ENCODE measurements at places on chromosomes 12 and 14.

GRCh38 chr12:56688846-56689109 lies 694 bp upstream of the PTGES3 start:
- no peak for DNase-seq

GRCh38 chr14:55915456-55915855 lies 202.8 kb upstream of the PELI2 start:
- no peak for DNase-seq

- no peak for DNase-seq
Measured at GRCh38 chr14:33657476-33657875, 293.4 kb downstream of the EGLN3 start.

GRCh38 chr12:31406345-31406744 lies 80.4 kb upstream of the SINHCAF start:
- DNase-seq, result no peak

- no peak for DNase-seq
Measured at GRCh38 chr14:100132161-100132902, 27.1 kb downstream of the DEGS2 start.

- DNase-seq, result no peak
Measured at GRCh38 chr14:72753879-72754400, 140.0 kb downstream of the DPF3 start.

- DNase-seq, result no peak
Measured at GRCh38 chr14:51539571-51540037, 112.1 kb upstream of the FRMD6 start.

DNA sequence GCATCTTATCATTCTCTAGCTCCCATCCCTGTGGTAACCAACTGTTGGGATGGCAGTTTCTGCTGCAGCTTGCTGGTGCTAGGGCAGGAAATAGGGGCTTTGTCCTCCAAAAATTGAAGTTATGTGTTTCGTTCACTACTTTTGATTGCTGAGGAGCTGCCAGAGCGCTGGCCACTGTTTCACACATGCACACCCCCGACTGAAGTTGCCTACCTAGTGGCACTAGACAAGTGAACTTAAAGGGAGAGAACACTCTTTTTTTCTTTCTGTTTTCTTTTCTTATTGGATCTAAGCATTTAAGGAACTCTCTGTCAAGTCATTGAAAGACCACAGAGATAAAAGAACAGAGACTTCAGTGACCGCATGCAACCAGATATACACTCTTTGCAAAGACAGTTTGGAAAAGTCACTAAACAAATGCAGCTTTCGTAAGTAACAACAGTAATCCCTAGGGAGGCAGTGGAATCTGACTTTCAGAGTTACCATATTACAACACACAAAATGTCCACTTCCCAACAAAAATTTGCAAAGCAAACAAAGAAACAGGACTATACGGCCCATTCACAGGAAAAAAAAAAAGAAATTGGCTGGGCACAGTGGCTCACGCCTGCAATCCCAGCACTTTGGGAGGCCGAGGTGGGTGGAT lies 12.0 kb downstream of the TFCP2 start:
- no peak for DNase-seq

- DNase-seq, result no peak
Measured at GRCh38 chr14:55332654-55333570, 61.7 kb downstream of the FBXO34 start.

- no peak for DNase-seq
Measured at GRCh38 chr12:77001276-77001675, 64.1 kb downstream of the E2F7 start.

GRCh38 chr14:58899317-58899713 lies 261.6 kb downstream of the DACT1 start:
- DNase-seq, result no peak

- DNase-seq, result no peak
Measured at GRCh38 chr14:51185180-51185579, 54.9 kb upstream of the TMX1 start.

GRCh38 chr12:122501489-122501989 lies 807 bp upstream of the ZCCHC8 start:
- no peak for DNase-seq

GRCh38 chr12:26028953-26029735 lies 70.7 kb downstream of the RASSF8 start:
- no peak for DNase-seq

- DNase-seq, result no peak
Measured at GRCh38 chr12:89542236-89542635, 16.4 kb upstream of the POC1B start.

DNA sequence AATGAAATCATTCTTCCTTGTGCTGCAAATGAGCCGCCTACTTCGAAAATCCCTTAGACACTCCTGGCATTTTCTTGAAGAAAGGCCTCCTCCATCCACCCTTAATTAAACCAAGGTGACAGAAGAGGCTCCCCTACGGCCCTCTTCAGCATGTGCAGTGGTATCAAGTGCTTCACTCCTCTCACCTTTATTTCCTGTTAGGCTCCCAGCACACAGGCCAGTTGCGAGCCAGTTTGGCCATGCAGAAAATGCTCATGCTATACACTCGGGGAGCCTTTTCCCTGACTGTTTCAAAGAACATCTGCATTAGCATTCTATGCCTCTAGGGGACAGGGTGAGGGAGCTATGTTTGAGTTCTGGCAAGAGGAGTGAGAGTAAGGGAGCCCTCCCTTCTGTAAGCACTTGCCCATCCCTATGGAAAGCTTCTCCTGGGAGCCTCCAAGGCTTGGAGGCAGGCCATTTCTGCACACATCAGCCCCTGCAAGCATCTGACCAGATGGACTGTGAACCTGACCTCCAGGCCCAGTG lies 291.5 kb downstream of the RPS29 start:
- DNase-seq, result no peak

DNA sequence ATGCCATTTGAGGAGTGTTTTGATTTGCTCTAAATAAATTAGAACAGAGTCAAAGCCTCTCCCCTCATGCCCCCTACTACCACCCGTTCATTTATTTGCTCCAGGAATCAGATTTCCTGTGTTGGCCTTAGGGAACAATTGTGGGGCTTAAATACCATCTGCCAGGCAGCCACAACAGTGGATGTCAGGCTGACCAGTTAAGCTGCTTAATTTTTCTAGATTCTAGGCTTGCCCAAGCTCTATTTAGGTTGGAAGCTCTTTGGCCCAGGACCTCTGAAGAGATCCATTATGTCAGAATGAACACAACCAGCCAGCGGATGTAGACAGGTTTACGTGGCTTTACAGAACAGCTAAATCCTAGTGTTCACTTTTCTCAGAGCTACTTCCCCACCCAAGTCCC lies 1.0 kb upstream of the TIMELESS start:
- no peak for DNase-seq

DNA sequence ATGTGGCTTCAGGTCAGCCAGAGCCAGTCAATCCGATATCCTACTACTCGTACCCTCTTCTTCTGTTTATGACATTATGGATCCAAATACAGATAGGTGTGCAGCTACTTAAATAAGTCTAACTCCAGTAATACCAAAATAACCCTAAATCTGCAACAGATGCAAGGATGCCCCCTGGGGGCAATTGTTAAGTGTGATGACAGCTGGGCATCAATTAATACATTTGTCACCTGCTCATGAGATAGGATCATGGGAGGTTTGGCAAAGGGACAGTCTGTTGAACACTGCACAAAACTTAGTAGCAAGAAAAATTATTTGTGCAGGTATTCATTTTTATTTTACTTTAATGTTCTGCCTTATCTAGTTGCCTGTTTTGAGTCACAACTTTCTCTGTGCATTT lies 83.2 kb downstream of the SLC38A6 start:
- no peak for DNase-seq

DNA sequence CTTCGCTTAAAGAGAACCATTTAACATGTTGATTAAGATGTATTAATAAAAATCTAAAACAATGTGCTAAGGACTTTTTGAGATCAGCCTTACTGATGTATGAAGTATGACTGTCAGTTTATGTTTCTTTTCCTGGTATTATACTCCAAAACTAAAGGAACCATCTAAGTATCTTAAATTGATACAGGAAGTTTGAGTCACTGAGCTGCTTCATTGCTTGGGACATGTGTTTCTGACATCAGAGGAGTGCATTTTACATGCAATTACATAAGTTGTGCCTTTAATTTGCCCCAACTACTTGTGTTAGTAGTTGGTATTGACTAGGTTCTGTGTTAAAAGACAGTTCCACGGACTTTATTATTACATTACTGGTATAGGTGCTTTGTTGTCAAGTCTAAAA lies 50.9 kb downstream of the PROX2 start:
- no peak for DNase-seq

- no peak for DNase-seq
Measured at GRCh38 chr14:30874120-30874998, at the start of gene COCH. TSS of gene COCH (plus strand) at chr14:30874559. CDS start at chr14:30874939, 380 bp downstream.

DNA sequence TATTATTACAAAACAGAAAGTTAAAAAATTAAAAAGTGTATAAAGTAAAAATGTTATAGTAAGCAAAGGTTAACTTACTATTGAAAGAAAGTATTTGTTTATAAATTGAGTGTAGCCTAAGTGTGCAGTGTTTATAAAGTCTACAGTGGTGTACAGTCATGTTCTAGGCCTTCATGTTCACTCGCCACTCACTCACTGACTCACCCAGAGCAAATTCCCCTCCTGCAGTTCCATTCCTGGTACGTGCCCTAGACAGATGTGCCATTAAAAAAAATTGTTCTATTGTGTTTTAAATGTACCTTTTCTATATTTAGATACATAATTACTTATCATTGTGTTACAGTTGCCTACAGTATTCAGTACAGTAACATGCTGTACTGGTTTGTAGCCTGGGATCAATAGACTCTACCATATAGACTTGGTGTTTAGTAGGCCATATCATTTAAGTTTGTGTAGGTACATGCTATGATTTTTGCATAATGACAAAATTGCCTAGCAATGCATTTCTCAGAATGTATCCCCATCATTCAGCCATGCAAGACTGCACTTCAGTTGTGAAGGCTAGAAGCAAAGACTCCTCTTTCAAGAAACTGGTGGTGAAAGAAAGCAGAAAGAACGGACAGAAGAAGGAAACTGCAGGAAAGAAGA lies 100.6 kb downstream of the DACT1 start:
- no peak for DNase-seq

GRCh38 chr14:87233806-87234384 lies 759.1 kb downstream of the GALC start:
- DNase-seq, result no peak

- no peak for DNase-seq
Measured at GRCh38 chr14:65788876-65789275, 376.3 kb downstream of the FUT8 start.

- DNase-seq, result no peak
Measured at GRCh38 chr12:84937415-84937814, 24.8 kb upstream of the SLC6A15 start.

DNA sequence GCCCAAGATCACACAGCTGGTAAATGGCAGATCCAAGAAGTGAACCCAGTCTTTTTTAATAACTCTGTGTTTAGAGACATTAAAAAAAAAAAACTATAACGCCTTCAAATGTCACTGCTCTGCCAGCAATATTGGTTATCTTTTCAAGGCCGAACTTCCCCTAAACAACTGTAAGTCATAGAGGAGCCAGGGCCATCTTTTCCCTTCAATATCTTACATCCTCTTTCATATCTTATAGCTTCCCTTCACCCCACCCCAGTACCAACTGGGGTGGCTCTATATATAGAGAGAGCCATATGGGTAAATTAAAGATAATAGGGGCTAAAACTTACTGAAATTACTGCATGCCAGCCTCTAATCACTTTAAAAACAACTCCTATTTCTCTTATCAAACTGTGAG lies 100.2 kb downstream of the STAB2 start:
- no peak for DNase-seq

- no peak for DNase-seq
Measured at GRCh38 chr12:29050503-29050902, 98.6 kb upstream of the FAR2 start.

DNA sequence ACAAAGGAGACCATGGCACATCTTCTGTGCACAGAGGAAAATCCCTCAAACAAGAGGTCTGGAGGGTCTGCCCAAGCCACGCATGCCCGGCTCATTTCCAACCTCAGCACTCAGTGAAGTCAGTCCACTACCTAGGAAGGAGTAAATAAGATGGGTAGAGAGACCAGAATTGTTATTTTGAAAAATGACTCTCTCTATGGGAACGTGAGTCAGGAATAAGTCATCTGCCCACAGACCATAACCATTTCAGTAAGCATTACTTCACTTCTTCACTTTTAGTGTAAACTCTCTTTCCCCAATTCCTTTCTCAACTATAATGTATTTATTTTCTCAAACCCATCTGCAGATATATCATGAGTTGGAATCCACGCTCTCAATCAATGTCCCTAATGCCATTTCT lies 1039.9 kb upstream of the USP15 start:
- no peak for DNase-seq

- no peak for DNase-seq
Measured at GRCh38 chr12:14564336-14564959, 3.2 kb downstream of the PLBD1 start.

DNA sequence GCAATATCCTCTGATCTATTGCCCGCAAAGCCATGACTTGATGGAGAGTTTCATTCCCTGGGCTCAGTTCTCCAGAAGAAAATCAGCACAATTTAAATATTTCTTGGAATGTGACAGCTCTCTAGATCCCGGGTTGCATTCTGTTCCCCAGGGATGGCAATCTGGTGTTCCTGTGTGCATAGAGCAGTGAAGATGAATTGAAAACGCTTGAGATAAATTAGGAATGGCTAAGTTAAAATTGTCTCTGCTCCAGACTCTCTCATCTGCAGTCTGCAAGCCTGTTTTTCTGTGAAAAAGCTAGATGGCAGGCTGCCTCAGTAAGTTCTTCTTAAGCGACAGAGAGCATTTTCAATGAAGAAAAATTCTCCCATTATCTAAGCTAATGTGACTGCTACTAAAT lies 582.5 kb upstream of the MGAT4C start:
- DNase-seq, result no peak

DNA sequence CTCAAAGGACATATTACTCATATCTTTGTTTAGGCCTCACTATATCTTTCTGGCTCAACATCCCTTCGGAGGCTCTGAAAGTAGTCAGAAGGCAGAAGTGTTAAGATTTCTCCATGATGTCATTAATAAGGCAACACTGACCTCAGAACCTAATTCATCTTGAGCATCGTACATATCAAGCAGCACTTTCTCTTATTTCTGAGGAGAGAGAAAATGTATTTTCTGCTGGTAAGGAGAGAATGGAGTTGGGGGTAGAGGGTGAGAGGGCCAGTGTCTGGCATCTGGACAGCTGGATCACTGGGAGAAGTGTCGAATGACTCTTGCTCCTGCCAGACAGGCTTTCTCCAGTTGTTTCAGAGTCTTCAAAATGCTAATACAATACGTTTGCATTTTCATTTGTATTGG lies 213.2 kb upstream of the PRICKLE1 start:
- no peak for DNase-seq

DNA sequence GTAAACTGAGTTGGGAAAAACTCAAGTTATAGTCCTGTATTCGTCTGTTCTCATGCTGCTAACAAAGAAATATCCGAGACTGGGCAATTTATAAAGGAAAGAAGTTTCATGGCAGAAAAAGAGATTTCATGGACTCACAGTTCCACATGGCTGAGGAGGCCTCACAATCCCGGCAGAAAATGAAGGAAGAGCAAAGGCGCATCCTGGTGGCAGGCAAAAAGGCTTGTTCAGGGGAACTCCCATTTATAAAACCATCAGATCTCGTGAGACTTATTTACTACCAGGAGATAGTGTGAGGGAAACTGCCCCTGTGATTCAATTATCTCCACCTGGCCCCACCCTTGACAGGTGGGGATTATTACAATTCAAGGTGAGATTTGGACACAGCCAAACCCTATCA lies 292.6 kb upstream of the SYT1 start:
- DNase-seq, result no peak

Data from stimulated activated CD8-positive, alpha-beta memory T cell treated with anti-CD3 and anti-CD28 coated beads, Interleukin-2, amount 100 ng/mL, for 48 hours (primary cell).